NCI-H460 (cell line): ENCODE measurements at places on chromosomes 2 and 18.

DNA sequence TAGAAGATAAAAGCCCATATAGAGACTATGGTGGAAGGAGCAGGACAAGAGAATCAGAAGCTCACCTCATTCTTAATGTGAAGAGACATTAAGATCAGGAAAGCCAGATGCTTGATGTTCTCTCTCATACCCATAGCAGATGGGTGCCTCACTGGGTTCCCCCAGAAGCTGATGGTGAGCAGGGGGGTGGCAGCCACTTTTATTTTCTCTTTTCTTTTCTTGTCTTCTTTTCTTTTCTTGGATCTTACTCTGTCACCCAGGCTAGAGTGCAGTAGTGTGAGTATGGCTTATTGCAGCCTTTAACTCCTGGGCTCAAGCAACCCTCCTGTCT is 14.8 kb upstream of the CXCR4 start:
- DNase-seq, result no peak

DNA sequence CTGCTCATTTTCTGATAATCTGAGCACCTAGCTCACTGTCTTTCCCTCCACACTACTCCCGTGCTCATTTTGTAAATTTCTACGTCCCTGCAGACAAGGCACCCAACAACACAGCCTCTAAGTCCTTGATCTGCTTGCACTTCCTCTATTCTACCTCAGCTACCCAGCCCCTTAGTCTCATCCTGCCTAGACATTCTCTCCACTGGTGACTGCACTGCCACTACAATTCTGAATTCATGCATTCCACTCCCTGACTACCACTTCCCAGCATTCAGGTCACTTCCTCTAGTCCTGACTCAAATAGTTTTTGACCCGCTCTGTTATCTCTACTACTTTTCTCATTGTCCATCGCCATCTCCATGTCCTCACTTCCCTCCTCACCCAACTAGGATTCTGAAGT is 155.7 kb downstream of the DYM start:
- DNase-seq, result no peak

DNA sequence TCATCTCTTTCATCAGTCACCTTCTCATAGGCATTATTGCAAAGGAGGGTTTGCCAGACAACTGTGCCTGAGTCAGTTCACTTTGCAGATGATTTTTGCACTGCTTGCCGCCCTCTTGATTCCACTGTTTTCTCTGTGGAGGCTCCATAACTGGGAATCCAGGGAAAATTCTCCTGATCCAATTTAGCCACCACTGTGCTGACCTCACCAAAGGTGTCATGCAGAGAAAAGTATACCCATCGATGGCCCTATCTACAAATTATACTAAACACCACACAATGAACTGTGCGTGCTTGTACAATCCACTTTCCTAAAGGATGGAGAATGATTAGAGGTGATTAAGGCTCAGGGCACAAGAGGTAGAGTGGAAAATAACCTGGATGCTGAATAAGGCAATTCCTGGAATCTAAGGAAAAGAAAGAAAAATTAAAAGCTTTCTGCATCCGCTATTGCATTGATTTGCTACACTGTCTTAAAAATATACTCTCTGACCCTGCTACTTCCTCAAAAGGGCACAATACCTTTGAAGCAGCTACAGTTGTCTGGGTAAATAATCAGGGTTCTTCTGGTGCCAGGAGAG is 409.4 kb downstream of the RIT2 start:
- DNase-seq, result no peak

DNA sequence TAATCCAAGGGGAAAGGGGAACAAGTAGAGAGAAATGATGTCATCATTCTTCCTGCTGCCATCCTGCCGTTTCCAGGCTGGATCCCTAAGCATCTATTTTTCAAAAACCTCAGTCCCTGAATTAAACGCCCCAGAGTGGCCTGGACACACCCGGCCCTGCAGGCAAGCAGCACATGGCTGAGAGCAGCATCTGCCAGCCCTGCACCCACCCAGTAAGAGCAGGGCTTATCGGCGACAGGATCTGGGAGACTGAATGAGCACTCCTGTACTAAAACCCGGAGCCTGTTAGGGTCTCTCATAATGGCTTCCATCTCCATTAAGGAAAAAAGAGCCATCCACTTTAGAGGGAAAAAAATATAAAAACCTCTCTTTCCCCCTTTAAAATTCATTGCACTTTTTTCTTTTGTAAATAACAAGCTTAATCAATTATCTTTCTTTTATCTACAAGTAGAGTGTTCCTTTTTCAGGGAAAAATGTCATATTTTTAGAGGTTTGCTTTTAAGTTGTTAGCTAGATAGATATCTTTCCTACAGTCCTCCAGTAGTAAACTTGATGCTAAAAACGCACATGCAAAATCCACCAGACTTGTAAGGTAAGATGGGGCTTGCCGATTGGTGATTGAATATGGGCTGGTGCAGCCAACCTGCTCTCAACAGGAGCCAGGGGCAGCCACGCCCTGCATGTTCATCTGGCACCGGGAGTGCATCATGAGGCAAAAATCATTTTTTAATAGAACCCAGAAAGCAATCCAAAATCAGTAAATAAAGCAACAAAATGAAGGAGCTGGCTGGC is 457.8 kb downstream of the EIPR1 start:
- DNase-seq, result no peak

DNA sequence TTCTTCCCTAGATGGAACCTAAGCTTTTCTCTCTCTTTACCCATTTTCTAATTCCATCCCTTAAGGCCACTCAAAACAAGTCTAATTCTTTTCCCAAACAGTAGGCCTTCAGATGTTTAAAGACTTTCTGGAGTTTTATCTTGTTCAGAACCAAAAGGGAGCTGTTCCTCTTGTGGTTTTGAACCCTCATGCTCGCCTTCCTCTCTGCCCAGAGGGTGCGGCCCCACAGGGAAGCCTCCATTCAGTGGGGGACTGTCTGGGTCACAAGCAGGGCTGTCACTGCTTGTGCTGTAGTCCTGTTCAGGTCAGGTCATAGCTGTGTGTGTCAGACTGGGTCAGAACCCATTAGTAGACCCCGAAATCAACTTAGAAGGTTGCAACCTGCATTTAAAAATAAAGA is 56.5 kb downstream of the TET3 start:
- no peak for DNase-seq

GRCh38 chr2:48583961-48584360 is 33.7 kb upstream of the GTF2A1L start:
- DNase-seq, result no peak

DNA sequence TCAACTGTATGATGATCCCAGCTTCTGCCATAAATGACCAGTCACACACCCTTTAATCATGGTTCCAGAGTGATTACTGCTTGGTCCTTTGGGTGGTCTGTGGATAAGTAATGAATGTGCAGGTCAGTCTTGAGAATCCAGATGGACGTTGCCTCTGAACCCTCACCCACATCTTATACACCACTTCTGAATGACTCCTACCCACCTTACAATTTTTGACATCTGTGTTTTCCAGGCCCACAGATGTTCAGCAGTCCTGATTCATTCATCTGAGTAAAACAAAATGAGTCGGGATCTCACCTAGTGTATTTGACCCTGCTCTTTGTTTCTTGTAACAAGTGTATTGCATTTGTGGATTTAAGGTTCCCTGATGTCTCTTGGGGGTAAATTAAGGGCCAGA is 194.1 kb upstream of the CCDC68 start:
- DNase-seq, result no peak

DNA sequence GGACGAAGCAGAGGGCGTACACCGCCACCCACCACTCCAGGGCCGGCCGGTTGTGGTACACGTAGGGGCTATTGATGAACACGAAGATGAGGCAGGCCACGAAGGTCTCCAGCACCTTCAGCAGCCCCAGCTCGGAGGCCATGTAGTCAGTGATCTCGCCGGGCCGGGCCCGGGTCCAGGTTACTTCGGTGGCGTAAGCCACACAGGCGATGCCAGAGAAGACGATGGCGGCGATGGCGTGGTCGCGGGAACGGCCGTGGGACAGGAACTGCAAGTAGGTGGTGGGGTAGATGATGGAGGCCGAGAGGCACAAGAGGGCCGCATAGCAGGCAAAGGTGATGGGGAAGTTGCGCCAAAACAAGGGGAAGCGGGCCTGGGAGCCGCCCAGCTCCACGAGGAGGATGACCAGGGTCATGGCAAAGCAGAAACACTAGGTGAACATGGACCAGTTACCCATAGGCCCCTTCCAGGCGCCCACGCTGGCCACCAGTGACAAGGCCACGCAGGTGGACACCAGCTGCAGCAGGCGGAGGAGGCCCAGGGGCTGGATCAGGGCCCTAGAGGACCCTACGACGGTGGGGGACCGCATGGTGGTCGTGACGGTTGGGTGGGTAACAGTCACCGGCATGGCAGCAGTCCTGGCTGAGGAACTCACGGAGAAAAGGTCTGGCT is 128.4 kb upstream of the FAM98A start:
- no peak for DNase-seq

- DNase-seq, result no peak
Observed at GRCh38 chr2:165044505-165045303, 89.4 kb upstream of the SLC38A11 start.

DNA sequence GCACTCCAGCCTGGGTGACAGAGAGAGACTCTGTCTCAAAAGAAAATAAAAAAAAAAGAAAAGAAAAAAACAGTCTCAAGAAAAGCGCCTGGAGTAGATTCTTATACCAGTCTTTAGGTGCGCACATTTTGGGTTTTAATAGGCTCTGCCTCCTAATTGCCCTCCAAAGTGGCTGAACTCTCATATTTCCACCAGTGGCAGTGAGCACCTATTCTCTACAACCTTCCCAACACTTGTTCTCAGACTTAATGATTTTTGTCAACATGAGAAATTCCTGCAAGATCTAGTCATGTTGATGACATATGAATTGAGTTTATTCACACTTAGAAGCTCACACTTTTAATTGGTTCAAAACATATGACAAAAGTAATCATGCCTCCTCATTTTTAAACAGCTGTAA is 39.0 kb downstream of the PLB1 start:
- no peak for DNase-seq

GRCh38 chr18:5510135-5510846 is 33.5 kb downstream of the EPB41L3 start:
- DNase-seq, result no peak

- DNase-seq, result no peak
Observed at GRCh38 chr2:85181134-85181631, 48.0 kb downstream of the TCF7L1 start.

GRCh38 chr2:46775722-46776121 is 139.9 kb downstream of the MCFD2 start:
- no peak for DNase-seq

GRCh38 chr2:188971432-188971861 is 2.7 kb upstream of the COL3A1 start:
- no peak for DNase-seq

GRCh38 chr18:7676253-7676873 is 109.2 kb downstream of the PTPRM start:
- DNase-seq, result no peak

- no peak for DNase-seq
Observed at GRCh38 chr18:66210875-66211274, 393.0 kb downstream of the CDH19 start.

DNA sequence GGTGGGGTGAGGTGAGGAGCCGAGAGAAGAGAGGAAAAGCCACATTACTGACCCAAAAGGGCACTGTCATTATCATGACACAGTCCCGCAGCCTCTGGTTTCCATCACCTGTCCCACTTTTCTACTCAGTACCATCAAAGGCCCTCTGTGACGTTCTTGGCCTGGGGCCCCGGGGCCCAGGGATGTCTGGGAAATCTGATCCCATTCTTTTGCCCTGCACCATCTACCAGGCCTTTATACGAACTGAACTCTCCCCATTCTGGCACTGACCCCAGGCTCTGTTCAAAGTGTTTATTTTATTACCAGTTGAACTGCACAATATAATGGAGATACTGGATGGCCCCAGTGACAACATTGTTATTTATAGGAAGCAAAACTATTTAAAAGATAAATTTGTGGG is 89.1 kb downstream of the COL6A3 start:
- no peak for DNase-seq

GRCh38 chr18:55587418-55588110 is 428 bp downstream of the TCF4 start:
- DNase-seq, result no peak

- no peak for DNase-seq
Observed at GRCh38 chr18:70295192-70296188, 6.6 kb downstream of the SOCS6 start.

- DNase-seq, result peak; percentile 54
Observed at GRCh38 chr2:188293601-188294351, 2.1 kb downstream of the GULP1 start.

- no peak for DNase-seq
Observed at GRCh38 chr2:168245074-168245825, 2.1 kb downstream of the STK39 start.

- no peak for DNase-seq
Observed at GRCh38 chr2:88016960-88017779, 823 bp upstream of the RNU2-63P start.

DNA sequence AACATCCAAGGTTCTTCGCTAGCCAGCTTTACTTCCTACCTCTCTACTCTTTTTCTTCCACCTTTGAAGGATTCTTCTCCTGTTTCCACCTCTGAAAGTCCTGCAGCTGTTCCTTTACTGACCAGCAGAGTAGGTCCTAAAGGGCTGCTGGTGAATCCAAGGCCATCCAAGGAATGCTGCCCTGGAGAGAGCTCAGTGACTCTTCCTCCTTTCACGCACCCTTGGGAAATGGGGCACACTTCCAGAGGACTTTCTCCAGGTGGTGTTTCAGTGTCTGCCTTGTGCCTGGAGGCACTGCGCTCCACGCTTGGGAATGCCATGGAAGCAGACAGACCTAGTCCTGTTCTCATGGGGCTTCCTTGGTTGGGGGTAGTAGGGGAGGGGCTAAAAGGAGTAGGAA is 45.4 kb downstream of the SLC16A14 start:
- no peak for DNase-seq

- no peak for DNase-seq
Observed at GRCh38 chr2:191995285-191995684, 148.4 kb upstream of the CAVIN2 start.

DNA sequence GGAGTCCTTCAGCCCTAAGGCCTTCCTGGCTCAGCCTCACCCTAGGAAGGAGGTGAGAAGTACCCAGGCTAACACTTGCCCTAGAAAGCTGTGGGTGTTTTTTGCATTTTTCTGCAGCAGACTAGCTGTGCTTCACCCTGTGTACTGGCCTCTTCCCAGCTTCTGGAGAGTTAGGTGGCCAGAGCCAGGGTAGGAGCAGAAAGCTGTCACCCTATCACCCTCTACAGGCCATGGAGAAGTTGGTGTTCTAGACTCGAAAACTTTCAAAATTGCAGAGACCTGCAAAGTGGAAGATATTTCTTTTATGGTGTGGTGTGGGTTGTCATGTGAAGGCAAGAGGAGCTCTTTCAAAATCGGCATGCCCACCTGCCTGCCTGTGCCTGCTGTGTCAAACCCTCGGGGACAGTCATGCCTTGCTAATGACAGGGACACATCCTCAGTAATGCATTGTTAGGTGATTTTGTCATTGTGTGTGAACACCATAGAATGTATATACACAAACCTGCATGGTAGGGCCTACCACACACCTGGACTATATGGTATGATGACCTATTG is 29.8 kb downstream of the EHD3 start:
- no peak for DNase-seq

DNA sequence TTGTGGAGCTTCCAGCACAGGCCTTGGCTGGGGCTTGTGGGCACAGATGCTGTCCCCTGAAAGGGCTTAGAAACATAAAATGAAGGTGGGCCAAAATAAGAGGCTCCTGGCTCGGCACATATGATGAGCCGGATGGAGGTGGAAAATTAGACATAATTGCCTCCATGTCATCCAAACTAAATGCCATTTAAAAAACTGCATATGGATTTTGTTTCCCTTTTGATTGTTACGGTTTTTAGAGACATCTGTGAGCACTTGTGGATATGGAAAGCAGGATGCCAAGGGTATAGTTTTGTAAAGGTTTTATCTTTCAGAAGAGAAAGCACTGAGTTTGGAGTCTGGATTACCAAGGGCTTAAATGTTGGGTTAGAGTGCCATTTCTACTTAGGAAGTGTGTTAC is 498.3 kb downstream of the RIT2 start:
- DNase-seq, result no peak
